ENCODE measurements at places on chromosomes 13 and 19.

- DNase-seq: no peak
Observed at GRCh38 chr13:113142876-113143275, 15.6 kb upstream of the PROZ start.

- DNase-seq: no peak
Observed at GRCh38 chr19:1533510-1534150, 9.8 kb downstream of the PLK5 start.

GRCh38 chr19:39401549-39402345, 4.9 kb upstream of the ZFP36 start:
- DNase-seq: no peak

DNA sequence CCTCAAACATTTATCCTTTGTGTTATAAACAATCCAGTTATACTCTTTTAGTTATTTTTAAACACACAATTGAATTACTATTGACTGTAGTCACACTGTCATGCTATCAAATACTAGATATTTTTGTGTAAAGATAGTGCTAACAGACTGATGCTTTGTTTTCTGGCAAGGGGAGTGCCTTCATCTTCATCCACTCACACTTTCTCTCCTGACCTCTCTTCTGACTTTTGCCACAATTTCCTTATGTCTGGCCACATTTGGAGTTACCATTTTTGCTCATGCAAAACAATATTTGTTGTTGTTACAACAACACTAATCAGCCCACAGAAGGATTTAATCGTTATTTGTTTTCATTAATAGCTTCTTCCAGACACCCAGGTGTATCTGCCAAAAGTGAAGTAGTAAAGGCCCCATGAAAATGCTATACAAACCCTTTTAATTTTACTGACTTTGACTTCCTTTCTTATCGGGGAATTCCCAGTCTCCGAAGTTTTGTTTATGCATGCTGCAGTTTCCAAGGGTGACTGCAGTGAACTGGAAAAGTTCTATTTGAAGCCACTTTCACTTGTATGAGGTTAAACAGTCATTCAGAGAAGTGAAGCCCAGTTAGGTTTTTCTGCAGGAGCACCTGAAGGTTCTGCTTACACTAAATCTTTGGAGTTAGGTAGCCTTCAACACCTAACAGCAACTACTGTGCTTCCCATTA, 66.1 kb upstream of the FRY start:
- no peak for DNase-seq

GRCh38 chr19:1455336-1456120, 5.6 kb downstream of the APC2 start:
- no peak for DNase-seq

- no peak for DNase-seq
Observed at GRCh38 chr13:58018865-58019264, 387.3 kb downstream of the PCDH17 start.

GRCh38 chr19:13621413-13621812, 115.1 kb upstream of the CACNA1A start:
- DNase-seq: no peak

Measured in hippocampal formation (tissue), 2 donors.